ENCODE measurements at places on chromosomes 3 and 15.

GRCh38 chr3:173217127-173217526, 76.1 kb upstream of the SPATA16 start:
- no peaks in the 10 kb centered on the region for H3K36me3 ChIP-seq
- no peak for DNase-seq
- no peaks in the 10 kb centered on the region for H3K27me3 ChIP-seq
- no peaks in the 10 kb centered on the region for H3K4me1 ChIP-seq
- H3K27ac ChIP-seq = no peak overlapping the region

GRCh38 chr15:29534378-29534777, 264.8 kb upstream of the NSMCE3 start:
- H3K27me3 ChIP-seq = no peaks in the 10 kb centered on the region
- no peaks in the 10 kb centered on the region for H3K4me1 ChIP-seq
- DNase-seq = no peak
- no peak overlapping the region for H3K27ac ChIP-seq

GRCh38 chr15:40550341-40551037, 14.4 kb downstream of the CCDC32 start:
- H3K36me3 ChIP-seq = peaks cover 65% of the 10 kb centered on the region
- no peaks in the 10 kb centered on the region for H3K27me3 ChIP-seq
- no peak overlapping the region for H3K27ac ChIP-seq
- H3K4me1 ChIP-seq = no peaks in the 10 kb centered on the region
- DNase-seq = no peak

GRCh38 chr15:65044724-65045481, at the start of gene SLC51B:
SLC51B (plus strand) TSS chr15:65045387; CDS start chr15:65050005, 4,618 bp downstream.
- peaks cover 10% of the 10 kb centered on the region for H3K4me1 ChIP-seq
- H3K27ac ChIP-seq = no peak within 1 kb of the TSS
- H3K4me3 ChIP-seq = no peak within 1 kb of the TSS
- no peak for DNase-seq
- no peaks in the 10 kb centered on the region for H3K27me3 ChIP-seq

DNA sequence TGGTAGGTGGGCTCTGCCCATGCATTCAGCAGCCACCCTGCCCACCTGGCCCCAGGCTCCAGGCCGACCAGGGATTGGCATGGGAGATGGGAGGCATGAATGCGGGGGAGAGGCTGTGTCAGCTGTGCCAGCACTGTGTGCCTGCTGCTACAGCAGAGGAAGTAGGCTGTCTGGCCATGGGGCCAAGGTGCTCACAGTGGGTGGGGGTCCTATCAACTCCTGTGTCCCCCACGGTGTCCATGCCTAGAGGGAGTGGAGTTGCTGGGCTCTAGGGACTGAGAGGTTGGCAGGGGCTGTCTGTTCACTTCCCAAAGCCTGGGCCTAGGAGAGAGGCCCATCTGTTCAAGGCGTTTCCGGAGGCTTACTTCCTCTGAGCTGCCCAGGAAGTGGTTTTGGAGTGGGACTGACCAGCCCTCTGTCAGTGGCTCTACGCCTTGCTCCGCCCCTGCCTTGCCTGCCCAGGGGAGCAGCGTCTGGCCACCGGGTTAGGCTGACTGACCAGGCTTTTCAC, 5.8 kb downstream of the PRKCD start:
- DNase-seq = no peak
- no peak overlapping the region for H3K4me3 ChIP-seq
- H3K4me1 ChIP-seq = peaks cover 40% of the 10 kb centered on the region

GRCh38 chr3:29249829-29250345, 31.0 kb upstream of the RBMS3 start:
- DNase-seq = no peak
- H3K27ac ChIP-seq = no peak overlapping the region
- no peaks in the 10 kb centered on the region for H3K4me1 ChIP-seq
- H3K27me3 ChIP-seq = no peaks in the 10 kb centered on the region

Data from CD4-positive, CD25-positive, alpha-beta regulatory T cell (primary cell).